Activated CD4-positive, alpha-beta memory T cell treated with anti-CD3 and anti-CD28 coated beads, Interleukin-2, amount 10 ng/mL, durations not matched to agents 7 days and 5 days (primary cell): ENCODE measurements at places on chromosomes 4 and X.

GRCh38 chr4:70197842-70198241 is 2.3 kb downstream of the ODAM start:
- no peak for DNase-seq

DNA sequence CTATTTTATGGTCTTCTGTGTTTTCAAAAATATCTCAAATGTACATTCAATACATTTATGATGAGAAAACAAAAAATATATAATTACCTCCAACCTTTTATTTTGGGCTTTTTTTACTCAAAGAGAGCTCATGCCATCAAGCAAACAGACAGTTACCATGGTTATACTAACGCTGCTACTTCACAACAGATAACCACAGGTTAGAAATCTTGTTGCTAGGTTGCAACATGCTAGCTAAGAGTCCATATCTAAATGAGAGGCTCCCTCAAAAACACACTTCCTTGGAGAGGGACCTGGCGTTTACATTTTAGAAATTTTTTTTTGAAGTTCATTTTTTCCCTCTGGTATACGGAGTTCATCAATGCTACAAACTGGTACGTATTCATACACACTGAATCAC is 44.3 kb downstream of the TBC1D9 start:
- no peak for DNase-seq

DNA sequence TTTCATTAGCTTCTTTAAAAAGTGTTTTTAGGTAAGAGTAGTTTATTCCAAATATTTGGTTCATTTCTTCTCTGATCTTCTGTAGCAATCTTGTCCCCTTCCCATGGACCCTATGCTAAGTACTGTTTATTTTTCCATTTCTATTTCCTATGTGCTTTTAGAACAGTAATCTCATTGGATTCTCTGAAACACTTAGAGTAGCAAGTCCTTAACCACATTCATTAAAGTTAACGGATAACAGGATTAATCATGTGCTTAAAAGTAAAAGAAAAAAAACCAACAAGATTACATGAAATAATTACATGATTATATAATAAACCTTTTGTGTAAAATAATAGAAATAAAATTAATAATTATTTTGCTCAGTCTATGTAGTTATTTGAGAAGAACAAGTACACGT is 929.7 kb downstream of the C4orf33 start:
- DNase-seq: no peak

DNA sequence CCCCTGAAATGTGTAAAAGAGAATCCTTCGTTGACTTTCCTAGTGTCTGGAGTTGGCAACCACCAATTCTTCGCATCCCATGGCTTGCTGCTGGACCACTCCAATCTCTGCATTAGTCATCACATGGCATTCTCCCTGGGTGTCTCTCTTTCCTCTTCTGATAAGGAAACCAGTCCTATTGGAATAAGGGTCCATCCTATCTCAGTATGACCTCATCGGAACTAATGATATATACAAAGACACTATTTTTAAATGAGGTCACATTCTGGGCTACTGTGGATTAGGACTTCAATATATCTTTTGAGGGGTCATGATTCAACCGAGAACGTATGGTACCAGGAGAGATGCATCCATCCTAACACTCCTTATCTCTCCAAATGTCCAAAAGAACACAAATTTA is 259.1 kb upstream of the CPEB2 start:
- DNase-seq: no peak
